Aorta (tissue), 5 donors: ENCODE measurements at places on chromosomes 16 and 17. TPM values are rescaled to one million over a fixed set of nuclear protein-coding genes. Genes with fewer than 3 reads are reported as not detected.

OR1F1 gene
- total RNA-seq, result not detected

PIRT gene
- 0.18 TPM for total RNA-seq

ITGAE gene
- 16.0 TPM for total RNA-seq

ANKRD13B gene
- total RNA-seq, result 5.7 TPM

CCL18 gene
- 5.6 TPM for total RNA-seq

QPRT gene
- 1.6 TPM for total RNA-seq

NXN gene
- total RNA-seq, result 23.4 TPM

MPV17L gene
- total RNA-seq, result 5.6 TPM

LPO gene
- total RNA-seq, result not detected

TMC7 gene
- 1.4 TPM for total RNA-seq

TPSG1 gene
- total RNA-seq, result 0.81 TPM

PRAC1 gene
- not detected for total RNA-seq

CHRNE gene
- total RNA-seq, result 1.6 TPM

ABCA5 gene
- 29.6 TPM for total RNA-seq

SLC5A10 gene
- not detected for total RNA-seq

OTOA gene
- total RNA-seq, result 0.32 TPM

EXOC3L1 gene
- total RNA-seq, result 4.4 TPM

AKAP10 gene
- 48.7 TPM for total RNA-seq

TSR1 gene
- total RNA-seq, result 21.8 TPM

VAT1L gene
- 9.3 TPM for total RNA-seq

CFAP119 gene
- total RNA-seq, result 0.52 TPM

ZNF778 gene
- total RNA-seq, result 14.9 TPM

TP53TG3C gene
- total RNA-seq, result not detected

CALCOCO2 gene
- 164 TPM for total RNA-seq

KRTAP3-1 gene
- not detected for total RNA-seq

CDC27 gene
- total RNA-seq, result 100 TPM

REXO5 gene
- total RNA-seq, result 3.0 TPM

PDK2 gene
- 39.4 TPM for total RNA-seq

CMTR2 gene
- total RNA-seq, result 14.9 TPM

ADGRG1 gene
- total RNA-seq, result 68.4 TPM

MPRIP gene
- total RNA-seq, result 361 TPM

KRTAP4-5 gene
- total RNA-seq, result not detected

SLC16A6 gene
- total RNA-seq, result 0.51 TPM

HBA1 gene
- total RNA-seq, result 1,337 TPM

RASD1 gene
- 50.1 TPM for total RNA-seq

SLC16A13 gene
- total RNA-seq, result 1.3 TPM

CLN3 gene
- 27.2 TPM for total RNA-seq

SDK2 gene
- 5.3 TPM for total RNA-seq

CCL14 gene
- 136 TPM for total RNA-seq

RNF222 gene
- total RNA-seq, result not detected

ATP2A1 gene
- 0.97 TPM for total RNA-seq

FBXO39 gene
- 0.26 TPM for total RNA-seq

SLX1A gene
- total RNA-seq, result 38.9 TPM

EME1 gene
- total RNA-seq, result 2.0 TPM

CFAP97D1 gene
- not detected for total RNA-seq

LLGL2 gene
- total RNA-seq, result 9.7 TPM

TUBB3 gene
- total RNA-seq, result 12.5 TPM

RAB34 gene
- 115 TPM for total RNA-seq

ESRP2 gene
- total RNA-seq, result 0.36 TPM

SPSB3 gene
- 33.6 TPM for total RNA-seq

MLKL gene
- total RNA-seq, result 23.7 TPM

RPH3AL gene
- total RNA-seq, result 18.1 TPM

PROCA1 gene
- total RNA-seq, result 6.6 TPM

ZNF385C gene
- total RNA-seq, result not detected

SALL1 gene
- total RNA-seq, result not detected

RCVRN gene
- 0.23 TPM for total RNA-seq

MLYCD gene
- 9.2 TPM for total RNA-seq

NR1D1 gene
- total RNA-seq, result 18.4 TPM
